ENCODE measurements at places on chromosomes 16 and 17. TPM values are rescaled to one million over a fixed set of nuclear protein-coding genes. Genes with fewer than 3 reads are reported as not detected.

GRCh38 chr16:73179705-73180331 lies 131.9 kb upstream of the ZFHX3 start:
- no peaks in the 10 kb centered on the region for H3K36me3 ChIP-seq
- H3K27me3 ChIP-seq = peaks cover 80% of the 10 kb centered on the region
- H3K4me3 ChIP-seq = no peak overlapping the region

GRCh38 chr16:24538756-24539294 lies 541 bp upstream of the RBBP6 start:
- H3K36me3 ChIP-seq = peaks cover 44% of the 10 kb centered on the region
- H3K4me1 ChIP-seq = peaks cover 18% of the 10 kb centered on the region
- H3K27me3 ChIP-seq = no peaks in the 10 kb centered on the region
- DNase-seq = no peak

GRCh38 chr17:29363716-29364115 lies 26.4 kb upstream of the TAOK1 start:
- no peak overlapping the region for H3K4me3 ChIP-seq
- H3K27ac ChIP-seq = no peak overlapping the region
- no peaks in the 10 kb centered on the region for H3K27me3 ChIP-seq
- DNase-seq = no peak

- peaks cover 75% of the 10 kb centered on the region for H3K27me3 ChIP-seq
- H3K27ac ChIP-seq = no peak overlapping the region
- no peak overlapping the region for H3K4me3 ChIP-seq
- no peaks in the 10 kb centered on the region for H3K36me3 ChIP-seq
- H3K4me1 ChIP-seq = no peaks in the 10 kb centered on the region
Measured at GRCh38 chr16:1099189-1100083, 3.4 kb upstream of the C1QTNF8 start.

Gene RAB37
- not detected for total RNA-seq

GRCh38 chr17:75832164-75832651 lies 12.0 kb downstream of the UNC13D start:
- no peaks in the 10 kb centered on the region for H3K27me3 ChIP-seq
- peaks cover 56% of the 10 kb centered on the region for H3K36me3 ChIP-seq
- H3K4me3 ChIP-seq = no peak overlapping the region
- no peak overlapping the region for H3K27ac ChIP-seq
- no peak for DNase-seq
- no peaks in the 10 kb centered on the region for H3K4me1 ChIP-seq

DNA sequence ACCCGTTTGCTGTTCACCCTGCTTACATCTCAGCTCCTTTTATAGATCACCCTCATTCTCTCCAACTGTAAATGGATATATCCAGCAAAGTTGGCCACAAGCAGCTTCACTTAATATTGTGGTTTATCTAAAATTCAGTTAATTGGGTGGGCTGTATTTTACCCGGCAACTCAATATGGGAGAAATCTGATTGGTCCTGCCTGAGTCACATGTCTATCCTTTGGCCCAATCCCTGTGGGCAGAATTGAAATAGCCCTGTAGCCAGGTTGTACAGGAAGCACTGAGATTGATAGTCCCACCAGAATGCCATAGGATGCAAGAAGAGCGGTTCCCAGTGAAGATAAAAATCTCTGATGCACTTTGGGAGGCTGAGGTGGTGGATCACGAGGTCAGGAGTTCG lies 73.2 kb downstream of the AIPL1 start:
- H3K4me1 ChIP-seq = peaks cover 17% of the 10 kb centered on the region
- no peak overlapping the region for H3K27ac ChIP-seq
- DNase-seq = no peak
- H3K4me3 ChIP-seq = no peak overlapping the region
- no peaks in the 10 kb centered on the region for H3K36me3 ChIP-seq

DNA sequence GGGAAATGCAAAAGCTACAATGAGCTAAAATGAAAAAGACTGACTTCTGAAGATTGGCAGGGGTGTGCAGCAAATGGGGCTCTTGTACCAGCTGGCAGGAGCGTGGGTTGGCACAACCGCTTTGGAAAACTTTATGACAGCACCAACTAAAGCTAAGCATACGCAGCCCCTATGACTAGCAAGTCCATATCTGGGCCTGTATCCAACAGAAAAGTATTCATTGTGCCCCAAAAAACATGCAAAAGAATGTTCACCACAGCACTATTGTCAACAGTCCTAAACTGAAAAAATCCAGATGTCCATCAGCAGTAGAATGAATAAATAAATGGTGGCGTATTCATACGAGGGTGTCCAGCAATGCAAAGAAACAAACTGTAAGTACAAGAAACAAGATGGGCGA lies 22.6 kb upstream of the ITGA3 start:
- no peak overlapping the region for H3K4me3 ChIP-seq
- peaks cover 10% of the 10 kb centered on the region for H3K36me3 ChIP-seq
- H3K4me1 ChIP-seq = peaks cover 52% of the 10 kb centered on the region
- no peak for DNase-seq
- H3K27me3 ChIP-seq = no peaks in the 10 kb centered on the region

DNA sequence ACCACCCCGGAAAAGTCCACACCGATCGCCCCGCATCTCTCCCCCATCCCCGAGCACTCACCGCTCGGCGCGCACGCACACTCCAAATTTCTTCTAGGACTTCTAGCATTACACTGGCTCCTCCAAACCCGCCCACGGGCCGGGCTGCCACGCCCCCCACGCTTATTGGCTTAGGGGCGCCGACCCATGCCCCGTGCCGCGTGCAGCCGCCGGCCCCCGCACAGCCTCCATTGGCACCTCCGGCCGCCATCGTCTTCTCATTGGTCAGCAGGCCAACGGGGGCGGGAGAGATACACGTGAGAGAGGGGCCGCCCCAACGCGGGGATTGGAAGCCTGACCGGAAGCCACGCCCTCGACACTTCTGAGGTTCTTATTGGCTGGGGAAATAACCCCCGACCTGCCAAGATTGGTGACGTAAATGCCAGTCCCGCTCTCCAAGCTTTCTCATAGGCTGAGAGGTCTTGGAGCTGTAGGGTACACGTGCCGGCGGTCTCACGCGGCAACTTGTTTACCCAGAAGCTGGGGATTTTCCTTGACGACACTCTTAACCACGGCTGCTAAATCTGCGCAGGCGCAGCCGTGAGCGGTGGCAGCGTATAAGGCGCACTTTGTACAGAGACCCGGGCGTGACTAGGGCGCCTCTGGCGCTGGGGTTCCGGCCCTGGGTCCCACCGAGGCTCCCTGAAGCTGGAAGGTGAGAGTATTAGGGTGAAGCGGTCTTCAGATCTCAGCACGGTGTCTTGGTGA lies 4.2 kb upstream of the PER1 start:
- DNase-seq = peak; percentile 98
- no peak overlapping the region for H3K4me3 ChIP-seq
- no peak overlapping the region for H3K27ac ChIP-seq

DNA sequence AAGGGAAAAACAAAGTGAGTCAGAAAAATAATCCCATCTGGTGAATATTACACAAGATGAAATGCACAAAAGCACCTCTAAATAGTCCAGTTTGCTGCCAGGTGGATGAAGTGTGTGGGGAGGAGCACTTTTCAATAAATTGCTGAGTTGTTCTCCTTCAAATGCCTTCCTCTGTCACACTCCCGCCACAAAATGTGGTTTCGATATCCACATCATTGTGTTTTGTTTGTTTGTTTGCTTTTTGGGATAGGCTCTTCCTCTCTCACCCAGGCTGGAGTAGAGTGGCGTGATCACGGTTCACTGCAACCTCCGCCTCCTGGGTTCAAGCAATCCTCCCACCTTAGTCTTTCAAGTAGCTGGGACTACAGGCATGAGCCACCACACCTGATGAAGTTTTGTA lies 24.6 kb upstream of the SHISA9 start:
- H3K4me1 ChIP-seq = no peaks in the 10 kb centered on the region
- DNase-seq = no peak
- peaks cover 16% of the 10 kb centered on the region for H3K27me3 ChIP-seq
- H3K36me3 ChIP-seq = no peaks in the 10 kb centered on the region
- no peak overlapping the region for H3K27ac ChIP-seq

Gene KRT15
- 86.8 TPM for total RNA-seq

- H3K27ac ChIP-seq = peak overlapping the region; percentile 28
- peaks cover 14% of the 10 kb centered on the region for H3K27me3 ChIP-seq
- H3K4me1 ChIP-seq = peaks cover 44% of the 10 kb centered on the region
- no peaks in the 10 kb centered on the region for H3K36me3 ChIP-seq
Measured at GRCh38 chr17:47279062-47279801, 25.6 kb downstream of the ITGB3 start.

Gene CKLF
- total RNA-seq = 293 TPM

Gene TPPP3
- total RNA-seq = 8.5 TPM

DNA sequence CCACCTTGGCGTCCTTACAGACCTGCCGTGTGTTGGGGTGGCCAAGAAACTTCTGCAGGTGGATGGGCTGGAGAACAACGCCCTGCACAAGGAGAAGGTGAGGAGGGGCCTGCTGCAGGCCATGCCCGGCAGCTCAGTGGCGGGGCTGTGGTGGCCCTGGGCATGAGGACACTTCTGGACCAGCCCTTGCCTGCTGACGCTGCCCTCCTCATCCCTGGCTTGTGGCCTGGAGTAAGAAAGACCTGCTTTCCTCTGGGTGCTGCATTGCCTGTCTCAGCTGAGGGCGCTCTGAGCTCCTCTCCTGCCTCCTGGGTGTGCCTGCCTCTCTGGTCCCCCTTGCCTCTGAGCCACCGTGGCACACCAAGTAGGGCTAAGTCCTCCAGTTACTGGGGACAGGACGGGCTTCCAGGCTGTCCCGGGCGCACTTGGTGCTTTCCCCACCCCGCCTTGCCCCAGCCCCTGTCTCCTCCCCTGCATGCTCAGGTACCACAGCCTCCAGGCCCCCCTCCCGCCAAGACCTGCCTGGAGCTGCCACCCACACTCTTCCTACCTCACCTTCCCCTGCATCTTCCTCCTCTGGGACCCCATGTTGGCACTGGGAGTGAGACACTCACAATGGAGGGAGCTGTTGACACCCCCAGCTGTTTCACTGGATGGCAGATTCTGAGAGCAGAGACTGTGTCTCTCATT lies 8.7 kb downstream of the ENDOV start:
- H3K4me1 ChIP-seq = no peaks in the 10 kb centered on the region
- peaks cover 18% of the 10 kb centered on the region for H3K36me3 ChIP-seq
- no peak overlapping the region for H3K4me3 ChIP-seq
- no peaks in the 10 kb centered on the region for H3K27me3 ChIP-seq
